ENCODE measurements at places on chromosomes 6 and 20.

DNA sequence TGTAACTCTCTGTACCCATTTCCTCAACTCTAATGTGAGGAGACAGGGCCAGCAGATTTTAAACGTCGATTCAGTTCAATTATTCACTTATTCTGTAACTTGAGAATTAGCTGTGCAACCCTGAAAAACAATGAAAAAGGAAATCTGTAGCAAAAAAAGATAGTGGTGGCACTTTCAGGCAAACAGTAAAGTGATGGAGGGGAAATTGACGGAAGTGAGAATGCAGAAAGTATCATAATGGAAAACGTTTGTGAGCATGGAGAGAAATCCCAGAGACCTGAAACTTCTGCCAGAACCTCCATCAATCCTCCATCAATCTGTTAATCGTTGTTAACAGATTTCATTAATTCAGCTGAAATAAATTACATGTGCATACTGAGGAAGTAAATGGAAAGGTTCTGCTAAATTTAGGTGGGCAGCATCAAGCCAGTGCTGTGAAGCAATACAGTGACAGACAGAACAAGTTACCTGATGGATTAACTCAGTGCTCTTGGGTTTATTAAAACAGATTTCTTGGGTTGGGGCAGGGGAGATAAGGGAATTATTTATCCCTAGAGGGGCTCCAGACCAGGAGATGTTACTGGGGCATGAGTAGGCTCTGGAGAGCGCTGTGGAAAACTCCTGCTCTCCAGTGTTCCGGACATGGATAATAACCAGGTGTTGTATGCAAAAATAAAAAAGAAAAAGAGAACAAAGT, 17.5 kb downstream of the KIZ start:
- DNase-seq: no peak

DNA sequence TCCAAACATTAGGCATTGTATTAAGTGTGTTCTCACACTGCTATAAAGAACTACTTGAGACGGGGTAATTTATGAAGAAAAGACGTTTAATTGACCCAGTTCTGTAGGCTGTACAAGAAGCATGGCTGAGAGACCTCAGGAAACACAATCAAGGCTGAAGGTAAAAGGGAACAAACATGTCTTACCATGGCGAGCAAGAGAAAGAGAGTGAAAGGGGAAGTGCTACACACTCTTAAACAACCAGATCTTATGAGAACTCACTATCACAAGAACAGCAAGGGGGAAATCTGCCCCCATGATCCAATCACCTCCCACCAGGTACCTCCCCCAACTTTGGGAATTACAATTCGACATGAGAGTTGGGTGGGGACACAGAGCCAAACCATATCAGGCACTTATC, 86.6 kb upstream of the TOP1 start:
- no peak for DNase-seq

DNA sequence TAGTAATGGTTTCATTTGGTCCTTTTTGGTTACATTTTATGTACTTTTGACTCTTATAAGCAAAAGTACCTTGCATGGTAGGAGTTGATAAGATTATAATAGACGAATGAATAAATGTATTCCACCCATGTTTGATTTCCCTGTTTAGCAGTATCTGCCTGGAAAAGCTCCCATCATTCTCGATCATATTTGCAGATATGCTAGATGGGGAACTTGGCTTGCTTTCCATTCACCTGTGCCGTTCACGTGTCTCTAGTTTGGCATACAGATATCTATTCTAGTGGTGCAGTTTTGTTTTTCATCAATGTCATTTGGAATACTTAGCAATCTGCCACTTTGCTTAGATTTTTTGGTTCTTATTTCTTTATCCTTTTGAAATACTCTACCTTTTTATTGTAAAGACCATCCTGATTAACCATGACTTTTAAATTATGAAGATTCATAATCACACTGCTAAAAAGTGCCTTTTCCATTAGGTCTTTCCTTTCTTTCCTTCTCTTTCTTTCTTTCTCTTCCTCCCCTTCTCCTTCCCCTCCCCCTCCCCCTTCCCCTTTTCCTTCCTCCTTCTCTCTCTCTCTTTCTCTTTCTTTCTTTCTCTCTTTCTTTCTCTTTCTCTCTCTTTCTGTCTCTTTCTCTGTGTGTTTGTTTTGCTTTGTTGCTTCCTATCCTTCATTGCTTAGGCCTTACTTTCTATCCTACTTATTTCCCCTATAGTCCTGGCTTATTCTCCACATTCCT, 40.4 kb downstream of the ANKS1A start:
- DNase-seq: no peak

- no peak for DNase-seq
These were observed 10.8 kb downstream of the GPR31 start for GRCh38 chr6:167146977-167147376.

- DNase-seq: no peak
These were observed 1042.2 kb downstream of the EPHA7 start for GRCh38 chr6:92377137-92377536.

- no peak for DNase-seq
These were observed 83.9 kb upstream of the CEP85L start for GRCh38 chr6:118735320-118735719.

GRCh38 chr20:49712996-49713752, 504 bp downstream of the B4GALT5 start:
- no peak for DNase-seq

- DNase-seq: no peak
These were observed 14.5 kb upstream of the GUCA1A start for GRCh38 chr6:42158631-42159030.

DNA sequence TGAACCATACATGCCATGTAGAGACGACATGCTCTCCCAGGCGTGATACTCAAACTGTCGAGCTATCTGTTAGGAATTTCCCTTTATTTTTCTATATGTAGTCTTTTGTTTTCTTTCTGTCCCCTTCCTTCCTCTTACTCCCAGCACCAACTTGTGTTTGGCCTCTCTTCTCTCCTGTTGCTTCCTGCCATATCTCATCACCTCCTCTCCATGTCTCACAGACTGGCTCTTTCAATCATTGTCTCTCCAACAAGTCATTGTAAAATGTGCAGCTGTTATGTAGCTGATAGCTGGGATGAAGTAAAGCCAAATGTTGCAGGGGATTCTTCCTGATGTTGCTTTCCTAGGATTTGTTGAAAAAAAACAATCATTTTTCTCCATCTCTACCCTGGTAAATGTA, 234.5 kb downstream of the TMEM242 start:
- DNase-seq: no peak

DNA sequence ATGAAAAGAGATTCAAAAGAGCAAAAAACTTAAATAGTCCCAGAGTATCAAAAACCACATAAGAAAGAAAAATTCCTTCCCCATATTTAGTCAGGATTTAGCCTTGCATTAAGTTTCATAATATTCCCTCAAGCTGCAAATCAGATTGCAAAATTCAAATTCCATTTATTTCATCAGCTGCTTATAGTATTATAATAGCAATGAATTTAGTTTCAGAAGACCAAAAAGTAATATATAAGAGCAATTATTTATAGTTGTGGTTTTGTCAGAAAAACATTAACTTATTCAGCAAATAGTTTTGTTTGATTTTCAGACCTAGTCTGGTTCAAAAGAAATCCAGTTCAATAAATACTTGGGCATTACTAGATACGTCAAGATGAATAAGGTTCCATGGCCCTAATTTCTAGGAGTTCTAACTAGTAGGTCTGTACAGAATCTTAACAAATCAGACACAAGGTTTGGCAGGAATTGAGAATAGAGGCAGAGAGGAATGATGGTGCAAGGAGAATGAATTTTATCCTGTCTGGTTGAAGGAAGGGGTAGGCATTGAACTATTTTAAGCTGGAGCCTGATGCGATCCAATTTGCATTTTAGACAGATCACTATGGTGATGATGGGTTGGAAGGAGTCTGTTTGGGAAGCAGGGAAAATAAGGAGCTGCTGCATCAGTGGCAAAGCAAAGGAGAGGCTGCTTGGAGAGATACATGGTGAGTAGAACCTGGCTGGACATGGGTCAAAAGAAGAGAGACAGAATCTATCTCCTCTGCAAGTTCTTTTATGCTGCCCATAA, 163.9 kb upstream of the STXBP5 start:
- DNase-seq: no peak

GRCh38 chr6:165626711-165627110, 36.3 kb downstream of the PDE10A start:
- no peak for DNase-seq

All from activated CD4-positive, CD25-positive, alpha-beta regulatory T cell treated with anti-CD3 and anti-CD28 coated beads, Interleukin-2, amount 50 U/mL, for 16 hours (primary cell).